ENCODE measurements at places on chromosomes 16 and 17. TPM values are rescaled to one million over a fixed set of nuclear protein-coding genes. Genes with fewer than 3 reads are reported as not detected.

DNA sequence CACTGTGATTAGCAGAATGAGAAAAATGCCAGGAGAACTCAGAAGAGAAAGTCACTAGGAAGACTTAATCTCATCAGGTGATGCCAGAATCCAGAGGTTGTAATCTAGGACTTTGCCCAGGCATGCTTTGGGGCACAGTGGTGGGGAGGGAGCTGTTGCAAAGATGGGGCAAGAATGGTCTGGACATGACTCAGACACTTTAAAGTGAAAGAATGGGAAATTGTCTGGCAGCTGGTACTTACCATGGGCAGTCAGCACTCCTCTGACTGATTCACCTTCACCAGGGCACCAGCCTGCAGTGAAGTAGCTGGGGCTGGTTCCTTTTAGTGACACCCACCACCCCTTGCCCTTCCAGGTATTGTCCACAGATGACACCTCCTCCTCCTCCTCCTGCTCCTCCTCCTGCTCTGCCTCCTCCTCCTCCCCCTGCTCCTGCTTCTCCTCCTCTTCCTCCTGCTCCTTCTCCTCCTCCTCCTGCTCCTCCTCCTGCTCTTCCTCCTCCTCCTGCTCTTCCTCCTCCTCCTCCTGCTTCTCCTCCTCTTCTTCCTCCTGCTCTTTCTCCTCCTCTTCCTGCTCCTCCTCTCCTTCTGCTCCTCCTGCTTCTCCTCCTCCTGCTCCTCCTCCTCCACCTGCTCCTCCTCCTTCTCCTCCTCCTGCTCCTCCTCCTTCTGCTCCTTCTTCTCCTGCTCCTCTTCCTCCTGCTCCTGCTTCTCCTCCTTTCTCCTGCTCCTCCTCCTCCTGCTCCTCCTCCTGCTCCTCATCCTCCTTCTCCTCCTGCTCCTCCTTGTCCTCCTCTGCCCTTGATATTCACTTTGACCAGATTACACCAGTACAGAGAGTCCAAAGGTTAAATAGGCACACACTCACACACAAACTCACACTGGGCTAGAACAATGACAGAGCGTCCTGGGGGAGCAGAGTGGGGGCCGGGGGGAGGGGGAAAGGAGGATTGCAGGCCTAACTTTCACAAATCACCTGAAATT lies at the start of gene CHD9NB:
Gene CHD9NB (minus strand): TSS at position 379 of the 983 bp plus-strand sequence. CDS start 8,739 bp downstream, outside the sequence.
- no peak for DNase-seq

DNA sequence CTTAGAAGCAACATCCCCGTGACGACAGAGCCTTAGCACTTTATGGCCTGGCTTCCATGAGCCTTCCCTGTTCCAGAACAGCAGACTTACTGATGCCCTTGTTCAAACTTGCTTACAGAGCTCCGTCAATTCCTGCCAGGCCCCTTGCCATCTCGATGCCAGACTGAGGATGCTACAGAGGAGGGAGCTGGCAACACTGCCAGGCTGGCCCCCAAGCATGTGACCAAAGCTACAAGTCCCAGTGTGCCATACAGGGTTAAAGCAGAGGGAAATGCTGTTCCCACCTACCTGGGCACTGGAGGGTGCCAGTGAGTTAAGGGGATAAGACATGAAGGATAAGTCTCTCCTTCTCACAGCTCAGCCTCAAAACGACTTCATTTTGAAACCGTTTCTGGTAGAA lies 33.5 kb upstream of the SREBF1 start:
- peak; percentile 63 for DNase-seq

DNA sequence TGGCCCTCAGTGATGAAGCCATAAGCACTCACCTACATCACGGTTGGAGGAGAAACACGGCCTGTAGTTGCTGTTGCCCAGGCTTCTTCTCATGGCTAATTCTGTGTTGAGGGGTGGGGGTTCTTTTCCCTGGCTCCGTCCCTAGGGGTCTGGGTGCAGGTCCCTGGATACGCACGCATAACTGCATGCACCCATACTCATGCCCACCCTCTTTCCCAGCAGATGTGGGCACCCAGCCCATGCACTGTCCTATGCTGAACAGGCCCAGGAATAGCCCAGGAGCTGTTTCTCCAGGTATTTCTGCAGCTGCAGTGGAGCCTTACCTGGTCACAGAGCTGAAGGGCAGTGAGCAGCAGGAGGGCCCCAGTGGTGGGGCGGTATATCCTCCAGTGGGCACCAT lies 18.1 kb downstream of the ST6GALNAC1 start:
- DNase-seq: no peak

DNA sequence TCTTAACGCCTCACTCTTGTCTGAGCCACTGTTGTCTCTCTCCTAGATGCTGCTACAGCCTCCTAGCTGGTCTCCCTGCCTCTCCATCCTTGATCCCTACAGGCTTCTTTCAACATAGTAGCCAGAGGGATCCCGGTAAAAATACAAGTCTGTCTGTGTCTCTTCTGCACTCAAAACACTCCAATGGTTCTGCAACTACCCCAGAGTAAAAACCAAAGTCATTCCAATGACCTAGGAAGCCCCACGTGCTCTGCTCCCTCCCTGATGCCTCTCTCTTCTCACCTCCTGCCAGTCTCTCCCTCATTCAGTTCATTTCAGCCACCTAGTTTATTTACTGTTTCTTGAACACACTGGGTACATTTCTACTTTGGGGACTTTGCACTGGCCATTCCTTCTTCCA lies 135.2 kb downstream of the NPIPB5 start:
- no peak for DNase-seq

The KCNJ16 gene
- not detected for total RNA-seq

The SOCS1 gene
- 8.1 TPM for total RNA-seq

All from Karpas-422 (cell line).